ENCODE measurements at places on chromosomes 7 and 10.

- DNase-seq: peak; percentile 72
Measured at GRCh38 chr7:121519548-121520521, 123.7 kb upstream of the FAM3C start.

DNA sequence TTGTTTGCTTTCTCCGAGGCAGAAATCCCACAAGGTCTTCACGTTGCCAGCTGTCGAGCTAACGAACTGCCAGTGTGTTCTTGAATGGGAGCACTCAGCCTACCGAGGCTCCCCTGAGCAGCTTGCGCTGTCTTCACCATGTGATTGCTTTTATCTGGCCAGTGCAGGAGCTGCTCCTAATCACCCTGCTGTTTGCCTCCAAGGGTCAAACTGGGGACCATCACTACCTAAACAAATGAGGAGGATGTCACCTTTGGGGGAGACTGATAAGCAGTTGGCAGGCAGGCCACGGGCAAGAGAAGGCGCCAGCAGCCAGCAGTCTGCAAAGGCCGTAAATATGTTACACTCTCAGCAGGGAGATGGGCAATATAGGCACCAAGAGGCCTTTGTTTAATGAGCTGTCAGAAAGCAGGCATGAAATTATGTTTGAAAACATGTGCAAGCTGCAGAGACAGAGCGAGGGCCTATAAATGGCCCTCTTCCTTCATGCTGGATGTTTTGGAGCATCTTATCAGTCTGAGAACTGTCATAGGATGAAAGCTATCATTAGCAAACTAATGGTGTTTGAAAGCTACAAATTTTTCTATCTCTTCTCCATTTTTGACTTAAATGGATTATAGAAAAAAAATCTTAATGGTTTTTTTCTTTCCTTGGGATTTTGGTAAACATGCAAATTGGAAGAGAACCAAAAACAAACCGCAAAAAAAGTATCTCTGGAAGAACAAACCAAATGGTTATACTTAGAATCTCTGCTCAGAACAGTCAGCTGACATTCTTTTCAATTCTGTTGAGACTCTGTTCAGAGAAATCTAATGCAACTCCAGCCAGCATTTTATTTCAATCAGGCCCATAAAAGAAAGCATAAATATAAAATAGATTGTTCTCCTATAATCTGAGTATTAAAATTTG lies 267.3 kb upstream of the NPVF start:
- DNase-seq: peak; percentile 1

DNA sequence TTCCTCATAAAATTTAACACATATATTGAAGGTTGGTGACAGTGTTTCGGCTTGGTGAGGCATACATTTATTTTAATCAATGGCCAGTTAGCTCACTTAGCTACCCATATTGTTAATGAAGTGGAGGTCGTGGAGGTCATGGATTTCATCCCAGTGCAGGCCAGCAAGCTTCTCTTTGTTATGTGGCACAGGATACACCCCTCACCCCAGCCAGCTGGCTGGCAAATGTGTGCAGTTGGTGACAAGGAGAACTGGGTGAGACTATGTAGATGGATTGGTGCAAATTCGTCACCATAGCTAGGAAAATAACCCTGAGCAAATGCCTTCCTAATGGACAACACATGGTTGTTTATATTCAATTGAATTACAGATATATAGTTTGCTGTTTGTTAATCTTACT lies 50.5 kb upstream of the FOXP2 start:
- DNase-seq: no peak

DNA sequence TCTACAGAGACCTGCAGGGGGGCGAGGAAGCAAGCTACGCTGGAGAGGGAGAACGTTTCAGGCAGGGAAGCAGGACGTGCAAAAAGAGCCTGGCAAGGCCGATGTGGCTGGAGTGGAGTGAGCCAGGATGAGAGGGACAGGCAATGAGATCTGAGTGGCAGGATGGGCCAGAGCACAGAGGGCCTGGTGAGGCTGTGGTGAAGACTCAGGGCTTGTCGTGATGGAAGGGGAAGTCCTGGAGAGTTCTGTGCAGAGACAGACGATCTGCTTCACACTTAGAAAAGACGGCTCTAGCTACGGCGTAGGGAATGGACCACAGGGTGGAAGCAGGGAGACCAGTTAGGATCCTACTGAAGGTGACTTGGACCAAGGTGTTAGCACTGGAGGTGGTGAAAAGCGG lies 87.0 kb downstream of the SH3PXD2A start:
- no peak for DNase-seq

- DNase-seq: no peak
Measured at GRCh38 chr10:6039711-6040110, 22.5 kb downstream of the IL2RA start.

DNA sequence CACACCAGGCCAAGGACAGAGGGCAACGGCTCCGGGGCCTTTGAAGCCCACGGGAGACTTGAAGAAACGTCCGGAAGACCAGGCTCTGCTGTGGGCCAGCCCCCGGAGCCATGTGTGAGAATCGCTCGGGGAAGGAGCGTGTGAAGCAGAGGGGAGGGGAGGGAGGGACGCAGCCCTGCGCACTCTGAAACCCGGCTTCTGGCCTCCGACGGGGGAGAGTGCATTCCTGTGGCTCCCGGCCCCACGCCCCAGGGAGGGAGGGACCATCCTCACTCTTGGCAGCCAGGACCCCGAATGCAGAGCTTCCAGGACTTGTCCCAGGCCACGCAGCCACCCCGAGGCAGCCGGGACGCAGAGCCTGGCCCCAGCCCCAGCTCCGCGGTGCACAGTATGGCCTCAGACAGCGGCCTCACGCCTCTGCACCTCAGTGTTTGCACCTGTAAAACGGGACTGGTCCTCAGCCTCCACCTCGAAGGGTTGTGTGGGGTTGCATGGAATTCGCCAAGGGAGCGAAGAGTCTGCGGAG lies 67.4 kb downstream of the PDGFA start:
- DNase-seq: no peak

GRCh38 chr10:62186999-62187675 lies 81.5 kb downstream of the RTKN2 start:
- no peak for DNase-seq

- DNase-seq: peak; percentile 27
Measured at GRCh38 chr10:11604865-11605650, 6.4 kb downstream of the USP6NL start.

DNA sequence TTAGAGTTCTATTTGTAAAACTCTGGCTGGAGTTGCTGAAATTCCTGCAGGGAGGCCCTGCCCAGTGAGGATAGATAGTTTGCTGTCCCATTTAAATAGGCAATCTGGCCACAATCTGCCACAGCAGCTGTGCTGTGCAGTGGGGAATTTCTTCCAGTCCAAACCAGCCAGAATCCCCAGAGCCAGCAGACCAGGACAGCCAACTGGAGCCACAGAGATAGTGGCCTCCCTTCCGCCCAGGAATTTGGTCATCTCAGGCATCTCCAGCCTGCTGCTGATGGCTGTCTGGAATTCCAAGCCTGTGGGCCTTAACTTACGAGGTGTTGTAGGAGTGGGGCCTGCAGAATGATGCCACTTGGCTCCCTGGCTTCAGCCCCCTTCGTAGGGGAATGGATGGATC lies 643.4 kb downstream of the DNAJB9 start:
- no peak for DNase-seq

DNA sequence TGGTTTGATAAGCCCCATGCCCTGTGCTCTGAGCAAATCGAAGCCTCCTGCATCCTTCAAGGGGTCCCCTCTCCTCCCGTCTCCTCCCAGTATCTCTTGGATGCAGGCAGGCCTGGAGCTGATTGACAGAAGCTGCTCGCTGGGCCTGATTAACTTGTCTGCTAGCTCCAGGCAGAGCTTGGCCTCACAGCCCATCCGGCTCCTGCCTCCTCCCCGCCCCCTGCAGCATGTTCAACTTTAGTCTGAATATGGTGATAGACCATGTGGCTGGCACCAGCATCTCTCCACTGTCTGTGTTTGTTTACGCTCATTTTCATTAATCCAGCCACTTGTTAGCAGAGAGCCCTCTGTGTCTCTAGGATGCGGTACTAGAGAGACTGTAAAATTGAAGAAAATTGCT lies 432.2 kb downstream of the DPP6 start:
- DNase-seq: no peak

- DNase-seq: peak; percentile 17
Measured at GRCh38 chr10:131980761-131981428, 828 bp downstream of the BNIP3 start.

DNA sequence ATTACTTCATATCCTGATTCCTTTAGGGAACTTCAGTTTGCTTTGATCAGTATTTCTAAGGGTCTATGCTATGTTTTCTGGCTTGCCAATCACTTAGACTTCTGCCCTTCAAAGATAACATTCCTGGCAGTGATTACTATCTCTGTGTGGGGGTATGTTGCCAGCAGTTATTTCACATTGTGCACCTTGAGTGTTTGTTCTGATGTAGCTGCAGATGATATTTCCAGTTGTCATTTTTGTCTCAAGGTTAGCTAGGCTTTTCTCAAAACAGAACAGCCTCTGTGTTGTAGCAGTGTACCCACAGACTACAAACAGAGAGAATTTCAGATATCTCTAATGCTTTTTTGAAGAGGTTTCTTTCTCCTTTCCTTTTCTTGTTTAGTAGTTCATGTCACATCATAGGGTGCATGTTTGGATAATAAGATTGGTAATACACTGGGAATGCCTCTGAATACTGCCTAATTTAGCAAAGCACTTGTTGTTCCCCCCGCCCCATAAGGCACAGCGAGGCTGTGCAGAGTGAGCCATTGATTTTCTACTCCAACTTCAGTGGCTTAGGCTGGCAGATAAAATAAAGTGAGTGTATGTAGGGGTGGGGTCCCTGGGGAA lies 134.7 kb upstream of the AGR3 start:
- no peak for DNase-seq

DNA sequence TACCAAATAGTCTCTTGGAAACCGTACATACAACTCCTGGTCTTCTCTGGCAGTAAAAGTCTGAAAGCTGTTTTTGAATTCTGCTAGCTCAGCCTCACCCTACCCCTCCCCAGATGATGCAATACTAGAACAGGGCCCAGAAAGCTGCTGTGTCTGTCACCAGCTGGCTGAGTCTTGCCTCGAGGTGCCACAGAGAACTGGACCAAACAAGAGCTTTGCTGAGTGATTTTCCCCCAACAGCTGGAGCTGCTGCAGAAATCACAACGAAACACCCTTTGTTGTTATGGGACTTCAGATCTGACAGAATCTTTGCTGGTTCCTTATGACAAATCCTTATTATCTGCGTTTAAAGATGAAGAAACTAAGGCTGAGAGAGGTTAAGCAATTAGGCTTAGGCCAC lies 134.1 kb downstream of the SPAG6 start:
- DNase-seq: no peak

- no peak for DNase-seq
Measured at GRCh38 chr10:48316236-48316635, 9.8 kb downstream of the MAPK8 start.

DNA sequence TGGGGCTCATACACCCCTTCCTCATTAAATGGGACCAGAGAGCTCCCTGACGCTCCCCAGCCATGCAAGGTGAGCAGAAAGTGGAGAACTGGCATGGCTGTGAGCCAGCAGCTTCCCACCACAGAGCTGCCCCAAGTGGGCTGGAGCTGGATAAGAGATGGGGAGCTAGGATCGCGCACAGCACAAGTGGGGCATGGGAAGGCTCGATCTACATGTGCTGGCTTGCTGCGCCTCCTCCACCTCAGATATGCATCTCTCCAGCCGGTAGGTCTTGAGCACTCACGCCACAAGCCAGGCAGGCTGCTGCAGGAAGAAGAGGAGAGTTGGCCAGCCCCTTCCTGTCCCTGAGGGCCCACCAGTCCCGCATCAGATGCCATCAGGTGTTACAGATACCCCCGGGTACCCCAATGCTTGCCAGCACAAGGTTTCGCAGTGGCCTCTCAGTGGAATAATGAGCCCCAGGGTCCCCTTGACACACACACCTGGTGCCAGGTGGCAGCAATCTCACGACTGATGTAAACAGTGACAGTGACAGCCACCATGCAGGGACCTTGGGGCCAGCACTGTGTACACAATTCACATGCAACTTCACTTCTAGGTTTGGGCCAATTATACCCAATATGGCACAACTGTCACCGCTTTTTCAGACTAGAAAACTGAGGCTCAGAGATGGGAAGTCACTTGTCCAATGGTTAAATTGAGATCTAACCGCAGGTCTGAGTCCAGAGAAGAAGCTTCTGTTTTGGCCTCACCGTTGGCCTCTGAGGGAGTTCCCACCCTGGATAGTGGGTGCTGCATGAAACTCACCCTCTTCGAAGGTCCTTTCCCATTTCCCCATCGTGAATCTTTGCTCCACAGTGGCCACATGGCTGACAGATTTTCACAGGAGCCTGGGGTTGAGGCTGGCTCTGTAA lies 79.3 kb downstream of the OAT start:
- peak; percentile 23 for DNase-seq

DNA sequence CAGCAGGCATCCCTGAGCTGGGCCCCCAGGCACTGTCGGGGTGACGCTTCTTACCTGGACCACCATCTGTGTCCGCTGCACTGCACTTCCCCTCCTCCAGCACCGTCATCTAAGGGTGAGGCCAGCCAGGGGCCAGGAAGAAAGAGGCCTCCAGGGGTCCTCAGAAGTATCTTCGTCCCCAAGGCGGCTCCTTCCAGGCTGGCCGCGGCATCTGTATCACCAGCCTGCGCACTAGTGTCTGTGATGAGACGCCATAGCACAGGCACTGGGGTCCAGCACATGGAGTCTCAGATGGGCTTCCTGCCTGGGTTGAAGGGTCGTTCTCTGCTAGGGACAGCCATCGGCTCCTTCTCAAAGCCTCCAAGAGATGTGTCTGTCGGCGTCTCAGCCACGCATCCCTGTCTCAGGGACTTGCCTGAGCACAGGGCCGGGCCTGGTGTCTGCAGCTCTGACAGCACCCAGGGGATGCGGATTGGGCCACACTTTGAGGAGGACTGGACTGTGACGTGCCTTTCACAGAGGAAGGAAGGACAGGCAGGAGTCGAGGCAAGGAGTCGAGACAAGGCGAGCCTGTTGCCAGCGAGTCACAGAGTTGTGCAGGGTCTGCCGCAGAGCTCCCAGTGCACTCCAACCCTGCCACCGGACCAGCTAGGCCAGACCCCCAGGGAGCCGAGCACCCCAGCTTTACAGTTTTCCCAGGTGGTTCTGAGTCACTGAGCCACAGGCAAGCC lies 101.5 kb upstream of the DIP2C start:
- DNase-seq: no peak

- no peak for DNase-seq
Measured at GRCh38 chr7:136693166-136694119, 175.0 kb upstream of the CHRM2 start.

GRCh38 chr7:157961731-157962457 lies 625.1 kb downstream of the DNAJB6 start:
- no peak for DNase-seq

DNA sequence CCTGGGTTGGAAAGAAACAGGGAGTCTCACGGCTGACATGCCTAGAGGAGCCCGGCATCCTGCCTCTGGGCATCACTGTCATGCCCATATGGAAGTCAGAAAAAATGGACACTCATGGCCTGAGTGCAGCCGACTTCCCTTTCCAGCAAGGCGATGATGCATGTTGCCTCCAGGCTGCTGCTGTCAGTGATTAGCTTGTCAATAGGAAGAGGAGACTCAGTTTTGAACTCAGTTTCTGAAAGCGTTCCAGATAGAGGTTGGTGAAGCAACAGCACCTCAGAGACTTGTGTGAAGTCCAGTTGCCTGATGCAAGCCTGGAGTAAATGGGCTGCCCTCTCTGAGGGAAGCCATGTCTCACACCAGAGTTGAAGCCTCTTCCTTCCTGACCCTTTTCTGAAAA lies 148.4 kb downstream of the TPST1 start:
- peak; percentile 56 for DNase-seq
